ENCODE measurements at places on chromosomes 1 and 21.
A peak's percentile ranks its signal among the peaks of the same experiment; 100 is the strongest.

DNA sequence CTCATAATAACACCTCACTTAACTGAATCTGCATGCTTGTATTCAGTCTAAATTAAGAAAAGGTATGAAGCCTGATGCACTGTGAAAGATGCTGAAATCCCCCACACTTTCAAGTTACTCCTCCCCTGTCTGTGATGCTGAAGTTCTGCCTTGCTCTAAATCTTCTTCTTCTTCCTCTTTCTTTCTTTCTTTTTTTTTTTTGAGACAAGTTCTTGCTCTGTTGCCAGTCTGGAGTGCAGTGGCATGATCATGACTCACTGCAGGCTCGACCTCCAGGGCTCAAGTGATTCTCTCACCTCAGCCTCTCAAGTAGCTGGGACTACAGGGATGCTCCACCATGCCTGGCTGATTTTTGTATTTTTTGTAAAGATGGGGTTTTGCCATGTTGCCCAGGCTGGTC, 231.0 kb upstream of the B3GALT2 start:
- peak; percentile 5 for DNase-seq

DNA sequence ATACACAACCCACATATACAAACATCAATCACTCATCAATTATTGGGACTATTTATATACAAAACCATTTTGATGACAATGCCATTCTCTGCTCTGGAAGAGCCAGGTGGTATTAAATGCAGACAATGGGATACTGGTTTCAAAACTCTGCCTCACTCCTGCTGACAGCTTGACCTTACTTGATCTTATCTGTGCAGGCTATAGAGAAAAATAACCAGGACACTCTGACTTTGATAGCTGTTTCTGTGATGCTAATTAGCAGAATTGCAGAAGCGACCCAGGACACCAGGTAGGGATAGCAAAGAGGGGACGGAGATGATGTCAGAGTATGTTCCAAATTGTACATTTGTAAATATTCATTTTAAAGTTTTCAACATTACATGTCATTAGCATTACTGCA, 89.5 kb downstream of the OLFM3 start:
- no peak for DNase-seq

DNA sequence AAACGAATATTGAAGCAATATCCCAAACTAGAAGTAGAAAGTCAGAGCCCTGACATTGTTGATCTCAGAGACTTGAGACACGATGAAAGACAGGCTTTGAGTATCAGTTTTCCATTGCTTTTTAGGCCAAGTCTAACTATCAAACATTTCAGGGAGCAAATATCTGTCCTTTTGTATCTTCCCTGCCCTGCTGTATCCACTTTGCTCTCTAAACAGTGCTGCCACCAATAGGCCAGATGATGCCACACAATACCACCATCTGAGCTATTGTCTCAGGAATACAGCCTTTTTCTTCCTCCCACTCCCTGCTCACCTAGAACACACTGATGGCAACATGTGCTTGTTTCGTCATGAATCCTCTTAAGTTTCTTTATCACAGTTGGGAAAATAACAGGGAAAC, 62.6 kb upstream of the SPAG17 start:
- DNase-seq, result no peak

DNA sequence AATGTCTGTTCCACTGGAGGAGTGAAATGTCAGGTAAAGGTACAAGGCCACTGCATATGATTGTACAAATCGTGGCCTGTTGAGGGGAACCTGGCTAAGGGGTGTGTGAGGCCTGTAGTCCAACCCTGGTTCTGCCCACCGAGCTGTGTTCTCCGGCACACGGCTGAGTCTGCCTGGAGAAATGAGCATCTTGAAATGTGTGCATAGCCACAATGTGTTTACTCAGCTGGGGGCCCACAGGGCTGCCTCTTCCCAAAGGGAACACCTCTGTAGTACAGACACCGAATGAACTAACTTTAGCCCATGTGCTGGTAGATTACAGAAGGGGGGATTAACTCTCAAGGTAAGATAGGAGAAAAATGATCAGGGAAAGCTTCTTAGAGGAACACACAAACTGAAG, 30.2 kb downstream of the AK4 start:
- no peak for DNase-seq

DNA sequence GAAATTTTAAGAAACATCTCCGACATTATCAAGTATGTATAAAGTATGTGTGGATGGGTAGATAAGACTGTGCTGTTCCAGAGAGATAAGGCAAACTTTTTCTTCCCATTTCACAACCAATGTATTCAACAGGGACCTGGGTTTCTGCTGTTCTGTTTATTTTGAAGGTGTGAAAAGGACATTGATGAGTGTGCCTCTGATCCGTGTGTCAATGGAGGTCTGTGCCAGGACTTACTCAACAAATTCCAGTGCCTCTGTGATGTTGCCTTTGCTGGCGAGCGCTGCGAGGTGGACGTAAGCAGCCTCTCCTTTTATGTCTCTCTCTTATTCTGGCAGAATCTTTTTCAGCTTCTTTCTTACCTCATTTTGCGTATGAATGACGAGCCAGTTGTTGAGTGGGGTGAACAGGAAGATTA, 174.0 kb downstream of the CRB1 start:
- no peak for DNase-seq

DNA sequence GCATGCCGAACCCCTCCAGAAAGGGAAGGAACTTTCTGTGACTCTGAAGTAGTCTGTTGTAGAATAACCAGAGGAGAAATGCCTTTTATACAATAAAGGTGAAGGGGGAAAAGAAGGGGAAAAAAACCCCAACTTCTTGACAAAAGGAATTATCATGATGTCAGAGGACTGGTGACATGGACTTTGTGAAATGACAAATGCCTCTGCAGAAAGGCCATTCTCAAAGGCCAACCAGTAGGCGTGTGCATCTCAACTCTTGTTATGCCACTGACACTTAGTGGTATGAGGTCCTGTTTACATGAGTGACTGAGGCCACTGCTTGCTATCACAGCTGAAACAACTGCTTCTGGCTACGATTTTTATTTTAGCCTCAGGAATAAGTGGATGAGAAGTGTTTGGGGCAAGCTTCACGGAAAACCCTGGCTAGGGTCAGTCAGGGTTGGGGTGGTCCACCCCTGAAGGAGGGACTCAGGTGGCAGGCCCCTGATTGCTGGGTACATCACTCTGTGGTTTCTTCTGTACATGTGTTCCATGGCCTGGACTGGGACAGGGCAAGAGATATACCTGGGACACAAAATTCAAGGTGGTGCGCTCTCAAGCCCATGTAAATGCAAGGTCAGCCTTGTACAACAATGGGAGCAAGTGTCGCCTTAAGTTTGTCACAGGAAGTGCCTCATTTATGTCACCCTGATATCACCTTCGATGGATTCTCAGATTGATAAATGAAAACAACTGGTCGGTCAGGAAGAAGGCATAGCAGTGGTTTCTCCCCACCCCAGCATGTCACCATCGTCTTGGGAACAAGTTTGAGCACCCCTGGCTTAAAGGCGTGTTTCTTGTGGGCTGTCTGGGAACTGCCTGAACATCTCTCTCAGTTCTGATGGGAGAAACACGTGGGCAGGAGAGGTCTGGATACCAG, 12.4 kb downstream of the RUNX1 start:
- no peak for DNase-seq

GRCh38 chr1:243434594-243434993, 178.8 kb downstream of the SDCCAG8 start:
- no peak for DNase-seq

- DNase-seq, result no peak
These were observed 149.6 kb downstream of the SEC16B start for GRCh38 chr1:177820213-177820612.

DNA sequence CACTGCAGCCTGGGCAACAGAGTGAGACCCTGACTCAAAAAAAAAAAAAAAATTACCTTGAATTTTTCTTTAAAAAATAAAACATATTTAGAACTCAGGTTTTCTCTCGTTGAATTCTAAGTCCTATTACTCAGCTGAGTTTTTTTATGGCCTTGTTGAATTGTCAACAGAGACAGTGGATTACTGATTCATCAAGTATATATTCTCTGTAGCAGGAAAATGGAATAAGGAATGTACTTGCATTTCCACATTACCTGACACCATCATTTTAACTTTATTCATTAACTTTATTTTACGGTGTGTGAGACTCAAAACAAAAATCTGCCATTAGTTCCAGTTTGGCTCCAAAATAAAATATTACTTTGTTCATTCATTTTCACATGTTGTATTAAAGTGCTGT, 53.8 kb upstream of the APP start:
- no peak for DNase-seq

DNA sequence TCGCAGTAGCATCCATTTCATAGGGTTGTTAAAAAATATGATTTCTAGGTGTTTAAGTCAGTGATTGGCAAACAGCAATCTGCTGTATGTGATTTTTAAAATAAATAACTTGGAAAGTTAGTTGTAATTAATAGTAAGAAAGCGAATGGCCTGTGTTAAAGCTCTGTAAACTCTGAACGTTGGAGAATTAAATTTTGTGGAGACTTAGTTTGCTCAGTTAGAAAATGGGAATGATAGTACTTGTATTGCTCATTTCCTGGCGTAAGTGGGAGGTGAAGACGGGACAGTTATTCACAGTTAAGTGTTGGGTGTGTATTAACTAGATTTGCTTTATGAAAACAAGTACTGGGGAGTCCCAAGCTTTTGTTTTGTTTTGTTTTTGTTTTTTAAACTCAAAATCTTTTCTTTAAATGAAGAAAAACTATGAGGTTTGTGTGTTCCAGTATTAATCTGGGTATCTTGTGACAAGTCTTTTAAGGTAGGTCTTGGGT, 995 bp downstream of the CACYBP start:
- DNase-seq, result no peak

DNA sequence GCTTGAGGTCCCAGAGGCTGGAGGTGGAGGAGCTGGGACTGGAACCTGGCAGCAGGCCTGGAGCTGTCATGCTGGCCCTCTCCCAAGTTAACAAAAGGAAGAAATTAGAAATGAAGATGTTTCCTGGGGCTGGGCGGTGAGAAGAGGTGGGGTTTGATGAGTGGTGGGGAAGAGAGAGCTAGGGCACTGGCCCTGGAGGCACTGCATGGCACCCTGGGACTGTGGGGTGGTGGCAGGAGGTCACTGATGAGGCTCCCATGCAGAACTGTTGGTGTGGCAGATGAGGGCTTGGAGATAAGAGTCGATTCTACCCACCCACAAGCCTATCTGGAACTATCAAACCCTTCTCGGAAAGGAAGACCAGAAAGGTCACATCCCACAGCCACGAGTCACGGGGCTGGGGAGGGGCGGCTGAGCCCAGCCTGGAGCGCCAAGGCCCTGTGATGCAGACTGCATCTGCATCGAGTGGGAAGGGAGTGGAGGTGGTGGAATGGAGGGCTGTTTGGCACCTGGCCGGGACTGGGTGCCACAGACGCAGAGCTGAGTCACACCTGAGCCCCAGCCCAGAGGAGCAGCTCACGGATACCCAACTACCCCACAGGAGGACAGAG, 29.4 kb downstream of the MRPL37 start:
- no peak for DNase-seq

DNA sequence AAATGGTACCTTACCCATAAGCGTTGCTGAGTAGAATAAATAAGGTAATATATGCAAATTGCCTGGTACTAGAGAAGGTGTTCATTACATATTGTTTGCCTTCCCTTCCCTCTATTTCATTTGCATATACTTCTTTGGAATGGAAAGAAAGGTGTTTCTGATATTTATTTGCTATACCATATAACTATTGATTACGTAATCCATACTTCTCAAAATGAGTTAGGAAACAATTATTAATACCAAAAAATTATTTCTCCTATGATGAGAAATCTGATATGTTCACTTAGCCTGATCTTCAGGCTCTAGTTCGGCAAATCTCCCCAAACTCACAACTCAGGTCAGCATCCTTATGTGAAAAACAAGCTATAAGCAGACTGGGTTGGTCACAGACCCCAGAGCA, 119.3 kb downstream of the DAB1 start:
- no peak for DNase-seq

DNA sequence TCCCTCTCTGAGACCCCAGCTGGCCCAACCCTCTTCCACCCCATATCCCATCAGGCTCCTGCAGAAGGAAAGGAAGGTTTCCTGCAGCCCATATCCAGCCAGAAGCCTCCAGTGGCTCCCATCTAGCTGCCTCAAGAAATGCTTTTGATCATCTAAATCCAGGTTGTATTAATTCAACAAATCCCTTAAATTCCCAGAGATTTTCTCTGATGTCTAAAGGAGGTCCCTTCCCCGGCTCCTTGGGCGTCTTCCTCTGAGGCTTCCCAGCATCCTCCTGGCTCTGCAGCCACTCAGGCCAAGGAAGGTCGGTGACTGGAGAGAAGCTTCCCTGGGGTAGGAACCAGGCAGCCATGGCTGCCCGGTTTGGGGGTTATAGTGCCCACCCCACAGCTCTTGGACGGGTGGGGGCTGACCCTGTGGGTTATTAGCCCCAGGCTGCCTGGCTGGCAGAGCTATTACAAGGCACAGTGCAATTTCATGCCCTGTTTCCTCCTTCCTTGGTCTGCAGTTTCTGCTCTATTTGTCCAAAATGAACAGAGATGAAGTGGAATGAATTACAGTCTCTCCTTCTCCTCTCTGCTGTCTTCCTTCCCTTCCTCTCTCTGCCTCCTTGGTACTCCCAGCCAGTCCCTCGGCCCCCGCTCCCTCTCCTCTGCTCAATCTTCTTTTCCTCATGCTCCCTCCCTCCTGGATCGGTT, 34.8 kb upstream of the DISP3 start:
- no peak for DNase-seq

DNA sequence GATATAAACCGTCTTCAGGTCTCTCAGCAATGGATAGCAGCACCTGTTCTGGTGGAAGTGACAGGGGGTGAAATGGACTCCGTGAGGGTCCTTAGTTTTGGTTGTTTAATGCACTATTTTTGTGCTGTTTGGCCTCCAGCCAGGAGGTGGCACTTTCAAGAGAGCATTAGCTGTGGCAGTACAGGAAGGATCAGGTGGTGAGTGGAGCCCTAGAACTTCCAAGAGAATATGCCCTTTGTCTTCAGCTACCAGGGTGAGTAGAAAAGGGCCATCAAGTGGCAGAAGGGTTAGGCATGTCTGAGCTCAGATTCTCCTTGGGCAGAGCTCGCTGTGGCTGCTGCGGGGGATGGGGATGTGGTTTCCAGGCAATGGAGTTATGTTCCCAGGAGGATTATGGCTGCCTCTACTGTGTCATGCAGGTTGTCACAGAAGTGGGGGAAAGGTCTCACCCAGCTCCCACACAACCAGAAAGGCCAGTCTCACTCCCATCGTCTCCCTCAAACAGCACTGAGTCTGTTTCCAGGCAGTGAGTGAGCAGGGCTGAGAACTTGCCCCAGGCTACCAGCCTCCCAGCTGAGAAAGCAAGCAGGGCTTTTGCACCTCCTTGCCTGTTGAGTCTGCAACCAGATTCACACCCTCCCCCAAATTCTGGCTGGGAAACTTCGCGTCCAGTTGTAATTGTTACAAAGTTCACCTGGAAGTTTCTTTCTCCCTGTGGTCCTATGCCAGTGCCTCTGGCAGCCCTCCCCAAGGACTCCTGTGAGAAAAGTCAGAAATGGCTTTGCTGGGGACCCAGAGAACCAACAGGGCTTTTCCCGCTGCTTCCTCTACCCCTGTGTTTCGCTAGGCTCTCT, 39.1 kb upstream of the TTLL7 start:
- no peak for DNase-seq

- DNase-seq, result no peak
These were observed 194.0 kb downstream of the PLPP3 start for GRCh38 chr1:56385314-56385713.
